Activated CD4-positive, alpha-beta T cell treated with anti-CD3 and anti-CD28 coated beads for 48 hours (primary cell): ENCODE measurements at places on chromosomes 12 and 14.
A peak's percentile ranks its signal among the peaks of the same experiment; 100 is the strongest.

DNA sequence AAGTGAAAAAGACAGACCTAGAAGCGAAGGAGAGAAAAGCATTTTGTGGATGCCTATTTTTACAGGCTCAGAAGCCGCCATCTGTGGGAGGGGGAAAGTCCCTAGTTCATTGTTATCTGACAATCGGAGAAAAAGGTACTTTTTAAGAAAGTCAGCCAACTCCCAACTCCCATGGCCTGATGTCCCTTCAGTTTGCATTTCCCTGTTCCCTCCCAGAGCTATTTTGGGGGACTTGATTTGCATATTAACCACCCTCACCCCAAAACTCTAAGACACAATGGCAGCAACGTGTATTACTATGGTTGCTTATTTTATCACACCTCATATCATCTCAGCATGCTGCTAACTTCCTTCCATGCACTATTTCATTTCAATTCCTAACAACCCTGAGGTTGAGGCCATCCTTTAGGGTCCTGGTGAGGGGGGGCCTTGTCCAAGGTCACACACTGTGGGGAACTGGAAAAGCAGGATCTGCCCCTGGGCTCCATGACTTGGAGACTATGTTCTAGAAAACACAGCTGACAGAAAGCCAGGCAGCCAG, 18.7 kb downstream of the HVCN1 start:
- DNase-seq, result peak; percentile 57

DNA sequence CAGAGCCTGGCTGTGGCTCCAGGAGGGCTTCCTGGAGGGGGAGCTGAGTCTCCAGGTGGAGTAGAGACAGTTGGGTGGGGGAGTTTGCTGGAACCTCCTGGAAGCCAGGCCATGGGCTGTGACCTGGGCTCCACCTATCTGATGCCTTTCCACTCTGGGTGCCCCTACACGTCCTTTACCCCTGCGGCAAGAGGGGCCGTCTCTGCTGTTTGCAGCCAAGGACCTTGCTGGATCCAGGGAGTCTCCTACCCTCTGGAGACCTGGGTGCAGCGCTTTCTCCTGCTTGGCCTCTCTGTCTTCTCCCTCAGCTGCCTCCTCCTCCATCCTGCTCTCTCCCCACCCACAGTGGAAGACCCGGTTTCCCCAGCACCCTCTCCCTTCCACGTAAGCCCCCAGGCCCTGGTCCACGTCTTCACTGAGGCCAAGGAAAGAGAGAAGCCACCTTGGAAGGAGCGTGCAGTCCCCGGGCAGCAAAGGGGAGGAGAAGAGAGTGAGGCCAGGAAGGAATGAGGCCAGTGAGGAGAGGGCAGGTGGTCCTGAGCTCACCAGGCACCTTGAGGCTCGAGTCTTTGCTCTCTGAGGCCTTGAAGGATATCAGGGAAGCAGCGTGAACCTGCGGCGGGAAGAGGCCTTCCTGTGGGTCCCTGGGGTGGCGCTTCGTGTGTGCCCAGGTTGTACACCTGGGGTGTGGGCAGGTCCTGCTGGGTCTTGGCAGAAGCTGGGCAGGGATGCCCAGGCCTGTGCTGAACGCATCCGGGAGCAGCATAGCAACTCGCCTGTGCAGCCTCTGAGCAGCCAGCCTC, 294.3 kb upstream of the RTL1 start:
- no peak for DNase-seq

- DNase-seq, result no peak
Observed at GRCh38 chr14:99878563-99878962, 85.3 kb downstream of the EML1 start.

GRCh38 chr12:116677202-116677661, 60.6 kb downstream of the SPRING1 start:
- no peak for DNase-seq

GRCh38 chr12:63838411-63838810, 6.1 kb upstream of the SRGAP1 start:
- no peak for DNase-seq

DNA sequence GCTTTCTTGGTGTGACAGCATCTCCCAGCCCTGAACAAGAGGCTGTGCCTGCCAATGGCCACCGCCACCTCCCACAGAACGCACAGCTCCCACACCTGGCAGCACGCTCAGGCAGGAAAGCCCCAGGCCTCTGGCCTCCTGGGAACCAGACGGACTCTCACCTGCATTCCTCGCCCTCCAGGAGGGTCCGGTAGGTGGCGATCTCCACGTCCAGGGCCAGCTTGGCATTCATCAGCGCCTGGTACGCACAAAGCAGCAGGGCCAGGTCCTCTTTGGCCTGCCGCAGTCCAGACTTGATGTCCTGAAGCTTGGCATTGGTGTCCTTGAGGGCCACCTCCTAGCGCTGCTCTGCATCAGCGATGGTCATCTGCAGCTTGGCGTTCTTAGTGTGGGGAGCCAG, 12.1 kb upstream of the KRT77 start:
- DNase-seq, result peak; percentile 8

DNA sequence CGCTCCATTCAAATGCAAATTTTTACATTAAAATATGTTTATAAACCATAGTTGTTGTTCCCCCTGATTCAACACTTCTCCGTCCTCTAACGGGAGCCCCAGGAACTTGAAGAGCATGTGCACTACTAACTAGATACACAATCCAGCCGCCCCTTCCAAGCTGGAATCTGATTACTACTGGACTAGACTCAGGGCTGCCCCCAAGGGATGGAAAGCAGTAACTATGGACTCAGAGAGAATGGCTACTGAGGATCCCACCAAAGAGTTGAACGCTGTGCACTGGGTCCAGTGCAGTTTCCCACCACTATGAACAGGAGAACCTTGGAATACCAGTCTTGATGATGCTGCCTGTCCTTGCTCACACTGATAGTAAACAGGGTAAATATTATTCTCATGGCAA, 48.6 kb upstream of the PCNX1 start:
- no peak for DNase-seq

- no peak for DNase-seq
Observed at GRCh38 chr14:62003701-62004100, 241.5 kb downstream of the SNAPC1 start.

- DNase-seq, result no peak
Observed at GRCh38 chr14:78697341-78697740, 527.2 kb downstream of the NRXN3 start.

GRCh38 chr14:102777711-102778337, 575 bp downstream of the TRAF3 start:
- DNase-seq, result peak; percentile 20

GRCh38 chr12:91361864-91362263, 179.2 kb upstream of the DCN start:
- no peak for DNase-seq

DNA sequence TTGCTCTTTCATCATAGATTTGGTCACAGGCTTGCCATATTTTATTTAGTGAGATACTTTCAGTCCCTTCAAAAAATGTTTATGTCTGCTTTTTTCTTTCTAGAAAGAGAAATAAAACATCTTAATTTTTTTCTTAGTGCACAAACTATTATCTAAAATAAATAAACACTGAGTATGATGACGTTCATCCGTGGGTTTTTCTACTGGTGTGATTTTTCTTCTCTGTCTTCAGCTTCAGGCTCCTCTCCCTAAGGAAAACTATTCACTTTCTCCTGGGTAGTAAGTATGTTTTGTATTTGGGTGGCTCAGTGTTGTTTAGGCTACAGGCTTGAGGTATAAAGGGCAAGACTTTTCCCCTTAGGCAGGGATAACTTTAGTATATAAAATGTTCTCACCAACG, 154.7 kb downstream of the DACT1 start:
- DNase-seq, result no peak

DNA sequence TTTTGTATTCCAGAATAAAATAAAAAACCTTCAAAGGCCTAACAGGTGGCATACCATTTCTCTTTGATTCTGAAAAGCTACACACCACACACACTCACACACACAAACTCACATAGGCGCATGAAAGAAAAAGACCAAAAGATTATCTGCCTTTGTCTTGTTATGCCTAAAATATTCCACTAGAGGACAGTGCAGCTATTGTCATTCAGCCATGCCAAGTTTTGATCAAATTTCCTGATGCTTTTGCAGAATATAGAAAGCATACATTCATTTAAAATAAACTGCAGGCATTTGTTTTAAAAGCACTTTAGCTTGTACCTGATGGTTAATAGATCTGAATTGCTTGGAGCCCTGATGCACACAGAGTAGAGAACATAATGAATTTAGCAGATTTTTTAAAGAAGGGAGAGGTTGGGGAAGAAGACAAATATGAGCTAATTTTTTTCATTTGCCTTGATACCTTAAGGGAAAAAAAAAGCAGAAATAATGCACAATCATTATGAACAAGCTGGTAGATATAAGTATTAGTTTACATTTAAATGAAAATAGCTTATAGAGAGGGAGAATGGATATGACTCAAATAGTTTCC, 1766.9 kb upstream of the SEL1L start:
- DNase-seq, result no peak

DNA sequence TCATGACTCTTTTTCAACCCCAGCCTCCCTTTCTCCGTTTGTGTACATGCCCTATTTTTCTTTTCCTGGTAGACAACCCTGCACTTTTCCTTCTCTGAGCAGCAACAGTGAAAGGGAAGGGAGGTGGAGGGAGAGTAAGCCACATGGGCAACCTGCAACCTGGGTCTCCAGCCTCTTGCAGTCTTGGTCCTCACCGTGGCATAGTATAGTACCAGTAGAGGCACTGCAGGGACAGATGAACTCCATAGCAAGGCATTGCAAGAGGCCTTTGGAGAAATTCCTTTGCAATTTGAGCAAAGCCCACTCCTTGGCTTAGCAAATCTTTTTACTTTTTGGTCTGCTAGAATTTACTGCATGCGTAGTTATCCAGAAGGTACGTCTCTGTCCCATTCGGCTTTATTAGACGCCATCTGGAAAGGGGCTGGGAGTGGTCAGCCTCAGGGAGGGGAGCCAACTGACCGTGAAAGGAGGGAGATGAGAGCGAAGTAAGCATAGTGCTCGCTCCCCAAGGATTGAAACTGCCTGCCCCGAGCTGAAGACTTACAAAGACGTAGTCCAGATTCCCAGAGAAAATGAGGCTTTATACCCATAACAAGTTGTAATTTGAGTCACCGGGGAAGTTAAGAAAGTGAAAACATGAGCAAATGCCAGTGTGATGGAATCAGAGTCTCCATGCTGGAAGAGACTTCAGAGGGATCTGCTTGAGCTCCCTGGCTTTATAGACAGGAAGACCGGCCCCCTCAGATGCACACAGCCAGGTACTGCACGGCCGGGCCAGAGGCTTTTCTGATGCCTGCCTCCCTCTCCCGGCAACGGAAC, 332.0 kb downstream of the CACNA1C start:
- DNase-seq, result no peak

DNA sequence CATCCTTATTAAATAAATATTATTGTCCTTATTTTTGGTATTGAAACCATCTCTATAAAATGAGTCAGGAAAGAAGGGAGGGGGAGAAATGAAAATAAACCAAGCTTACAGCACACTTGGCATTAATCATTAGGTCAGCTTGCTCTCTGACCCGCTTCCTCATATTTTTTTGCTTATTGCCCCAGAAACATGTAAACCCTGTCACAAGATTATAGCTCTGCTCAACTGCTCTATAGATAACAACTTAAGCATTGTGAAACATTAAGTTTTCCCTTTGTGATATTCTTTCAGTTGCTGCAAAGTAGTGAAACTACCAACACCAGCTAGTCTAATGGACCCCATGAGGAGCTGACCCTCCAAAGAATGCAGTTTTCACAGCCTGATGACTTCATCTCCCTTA, 819.5 kb downstream of the SLC16A7 start:
- DNase-seq, result no peak

- peak; percentile 76 for DNase-seq
Observed at GRCh38 chr12:44774815-44775411, 101.2 kb downstream of the NELL2 start.

- no peak for DNase-seq
Observed at GRCh38 chr12:51371295-51371953, 19.8 kb downstream of the GALNT6 start.

DNA sequence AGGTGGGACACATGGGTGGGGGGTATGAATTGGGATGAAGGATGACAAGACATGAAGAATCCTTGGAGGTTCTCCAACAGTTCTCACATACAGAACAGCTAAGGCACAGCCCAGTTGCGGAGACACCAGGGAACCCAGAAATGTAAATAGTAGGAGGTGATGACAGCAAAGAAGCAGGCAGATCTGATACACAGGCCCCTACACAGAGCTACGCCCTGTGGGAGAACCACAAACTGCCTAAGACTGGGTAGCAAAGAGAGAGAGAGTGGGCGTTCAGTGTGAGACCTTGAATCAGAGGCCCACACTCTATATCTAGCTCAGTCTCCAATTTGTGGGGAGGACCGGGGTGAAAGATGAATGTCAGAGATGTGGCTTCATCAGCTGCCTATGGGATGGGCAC, 9.5 kb upstream of the NUMB start:
- peak; percentile 67 for DNase-seq

DNA sequence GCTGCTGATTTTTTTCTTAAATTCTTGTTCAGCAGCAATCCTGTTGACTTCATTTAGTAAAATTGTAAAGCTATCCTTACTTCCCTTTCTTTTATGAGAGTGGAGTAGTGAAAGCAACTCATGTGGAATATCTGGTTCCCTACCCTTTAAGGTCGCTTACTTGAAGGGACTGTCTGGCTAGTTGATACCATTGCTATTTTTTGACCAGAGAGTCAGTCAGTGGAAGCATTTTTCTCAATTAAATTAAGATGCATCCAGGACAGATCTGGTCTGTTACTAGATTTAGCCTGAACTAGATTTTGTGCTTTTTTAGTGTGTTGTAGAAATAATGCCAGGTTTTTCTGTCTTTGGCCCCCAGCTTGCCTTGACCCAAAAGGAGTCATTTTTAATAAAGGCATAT, 18.0 kb downstream of the TTC8 start:
- no peak for DNase-seq

- DNase-seq, result no peak
Observed at GRCh38 chr14:61098721-61099120, 117.7 kb downstream of the SLC38A6 start.
